Fibroblast of lung (primary cell): ENCODE measurements at places on chromosomes 7 and 10.

GRCh38 chr7:2450198-2451107, 25.7 kb downstream of the GRIFIN start:
- no peak for DNase-seq

DNA sequence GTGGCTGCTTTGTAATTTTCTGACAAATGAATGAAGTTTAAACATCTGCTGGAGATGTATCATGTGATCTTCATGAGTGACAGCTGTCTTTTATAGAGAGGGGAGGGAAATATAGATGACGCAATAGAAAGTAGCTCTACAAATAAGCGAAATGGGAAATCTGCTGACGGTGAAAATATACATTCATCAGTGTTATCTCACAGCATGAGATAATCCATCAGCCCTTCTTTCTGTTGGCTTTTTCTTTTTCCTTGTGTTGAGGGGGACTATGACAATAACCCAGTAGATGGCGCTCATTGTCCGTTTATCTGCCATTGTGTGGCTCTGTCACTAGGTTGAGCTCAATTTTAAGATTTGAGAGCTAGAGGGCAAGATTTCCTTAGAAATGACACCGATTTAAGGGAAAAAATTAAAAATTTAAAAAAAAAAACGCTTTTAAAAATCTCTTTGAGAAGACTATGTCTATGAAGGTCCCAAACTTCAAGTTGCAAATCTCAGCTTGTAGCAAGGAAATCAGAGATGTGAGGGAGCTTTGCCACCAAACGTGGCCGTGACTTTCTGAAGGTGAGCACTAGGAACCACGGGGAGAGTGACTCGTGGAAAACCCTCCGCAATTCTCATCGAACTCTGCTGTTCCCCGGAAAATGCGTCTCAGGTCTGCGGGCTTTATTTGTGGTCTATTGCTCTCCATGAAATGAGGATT, 114.6 kb upstream of the SFMBT2 start:
- peak; percentile 87 for DNase-seq

- DNase-seq, result peak; percentile 68
Measured at GRCh38 chr7:129832701-129833227, 120.0 kb downstream of the UBE2H start.

- DNase-seq, result no peak
Measured at GRCh38 chr7:11749629-11750028, 82.4 kb downstream of the THSD7A start.

DNA sequence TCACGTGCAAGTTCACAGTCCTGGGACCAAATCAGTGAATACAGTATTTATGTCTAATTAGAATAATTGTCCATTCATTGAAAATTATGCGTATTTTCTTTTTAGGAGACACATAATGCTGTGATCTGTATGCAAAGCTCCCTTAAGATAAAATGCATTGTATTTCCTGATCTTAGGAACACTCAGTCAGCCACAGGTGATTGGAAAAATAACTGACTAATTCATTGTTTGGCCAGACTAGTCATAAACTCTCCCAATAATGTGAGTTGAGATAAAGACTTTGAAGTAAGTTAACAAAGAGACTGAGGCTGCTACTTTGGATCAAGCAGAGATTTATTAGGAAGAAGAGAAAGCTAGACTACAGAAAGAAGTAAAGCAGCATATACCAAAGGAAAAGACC, 182.2 kb downstream of the GNAI1 start:
- DNase-seq, result no peak

GRCh38 chr10:93096901-93097300, 23.2 kb downstream of the CYP26A1 start:
- DNase-seq, result no peak

- no peak for DNase-seq
Measured at GRCh38 chr7:37957221-37957970, 37.0 kb downstream of the EPDR1 start.

DNA sequence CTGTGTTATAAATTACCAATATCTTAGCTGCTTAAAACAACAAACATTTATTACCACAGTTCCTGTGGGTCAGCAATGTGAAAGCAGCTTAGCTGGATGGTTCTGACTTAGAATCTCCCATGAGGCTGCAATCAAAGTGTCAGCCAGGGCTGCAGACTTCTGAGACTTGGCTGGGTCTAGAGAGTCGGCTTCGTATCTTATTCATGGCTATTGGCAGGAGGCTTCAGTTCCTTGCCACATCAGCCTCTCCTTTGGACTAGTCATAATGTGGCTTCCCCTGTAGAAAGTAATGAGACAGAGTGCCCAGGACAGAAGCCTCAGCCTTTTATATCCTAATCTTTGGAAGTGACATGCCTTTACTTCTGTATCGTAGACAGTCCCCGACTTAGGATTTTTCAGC, 27.3 kb downstream of the RALA start:
- DNase-seq, result peak; percentile 78

DNA sequence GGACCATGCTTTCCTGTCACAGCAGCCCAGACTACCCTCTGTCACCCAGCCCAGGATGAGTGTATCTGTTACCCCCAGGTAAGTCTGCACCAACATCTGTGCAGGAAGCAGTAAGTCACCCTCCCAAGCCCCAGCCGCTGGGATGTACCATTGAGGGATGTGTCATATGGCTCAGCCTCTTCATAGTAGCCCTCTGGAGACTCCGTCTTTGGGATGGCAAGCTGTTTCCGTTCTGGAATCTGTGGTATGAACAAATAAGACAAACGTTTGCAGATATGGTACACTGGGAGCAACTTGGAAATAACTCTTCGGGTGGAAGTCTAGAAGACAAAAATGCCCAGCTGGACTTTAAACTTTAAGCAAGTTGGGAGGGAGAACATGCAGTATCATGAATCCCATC, 81.3 kb downstream of the AFAP1L2 start:
- peak; percentile 29 for DNase-seq

DNA sequence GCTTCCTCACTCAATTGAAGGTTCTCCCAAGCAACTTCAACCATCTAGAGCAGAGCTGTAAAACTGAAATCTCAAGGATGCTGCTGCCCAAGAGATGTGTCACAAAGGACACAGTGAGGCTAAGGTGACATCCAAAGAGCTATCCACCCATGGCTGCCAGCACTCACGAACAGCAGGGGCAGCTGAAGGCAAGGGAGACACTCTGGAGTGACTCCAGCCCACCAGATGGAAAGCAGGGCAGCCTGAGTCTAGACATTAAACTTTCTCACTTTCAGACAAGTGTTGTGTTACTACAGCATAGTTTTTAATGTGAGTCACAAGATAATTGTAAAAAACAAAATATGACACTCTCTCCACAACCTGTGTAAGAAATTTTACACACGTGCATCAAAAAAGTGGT, 113.5 kb downstream of the LARP4B start:
- DNase-seq, result peak; percentile 46

DNA sequence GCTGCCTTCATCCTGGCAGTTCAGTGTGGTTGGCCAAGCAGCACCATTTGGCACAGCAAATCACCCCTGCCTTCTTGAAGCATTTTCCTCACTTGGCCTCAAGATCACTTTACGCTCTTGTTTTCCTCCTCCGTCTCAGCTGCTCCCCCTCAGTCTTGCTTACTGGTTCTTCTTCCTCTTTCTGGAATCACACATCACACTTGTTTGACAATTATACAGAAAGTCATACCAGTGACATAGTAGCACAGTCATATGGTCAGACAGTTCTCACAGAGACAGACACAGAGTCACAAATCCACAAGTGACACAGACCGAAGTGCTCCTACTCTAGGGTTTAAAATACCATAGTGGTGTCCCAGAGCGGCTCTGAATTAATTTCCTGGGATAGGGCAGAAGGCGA, 43.8 kb upstream of the ARL4A start:
- DNase-seq, result no peak

- peak; percentile 38 for DNase-seq
Measured at GRCh38 chr7:66304536-66304935, 99.4 kb downstream of the TPST1 start.

DNA sequence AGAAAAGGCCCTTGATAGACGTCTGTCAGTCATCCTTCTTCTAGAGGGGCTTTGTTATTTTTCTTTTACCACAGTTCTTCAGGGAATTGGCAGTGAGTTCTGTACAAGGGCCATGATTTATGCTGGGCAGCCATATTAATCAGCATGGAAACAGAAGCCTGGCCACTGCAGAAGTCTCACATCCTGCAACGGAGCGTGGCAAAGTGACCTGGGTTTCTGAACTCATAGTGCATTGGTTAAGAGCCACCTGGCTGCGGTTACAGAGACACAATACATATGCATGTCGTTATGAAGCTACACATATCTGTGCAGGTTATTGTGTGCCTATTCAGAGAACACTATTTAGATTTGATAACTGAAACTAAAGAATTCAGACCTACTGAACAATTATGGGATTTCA, 419.4 kb upstream of the CELF2 start:
- DNase-seq, result no peak
